Epithelial cell of esophagus (primary cell): ENCODE measurements at places on chromosomes 1 and 21.

DNA sequence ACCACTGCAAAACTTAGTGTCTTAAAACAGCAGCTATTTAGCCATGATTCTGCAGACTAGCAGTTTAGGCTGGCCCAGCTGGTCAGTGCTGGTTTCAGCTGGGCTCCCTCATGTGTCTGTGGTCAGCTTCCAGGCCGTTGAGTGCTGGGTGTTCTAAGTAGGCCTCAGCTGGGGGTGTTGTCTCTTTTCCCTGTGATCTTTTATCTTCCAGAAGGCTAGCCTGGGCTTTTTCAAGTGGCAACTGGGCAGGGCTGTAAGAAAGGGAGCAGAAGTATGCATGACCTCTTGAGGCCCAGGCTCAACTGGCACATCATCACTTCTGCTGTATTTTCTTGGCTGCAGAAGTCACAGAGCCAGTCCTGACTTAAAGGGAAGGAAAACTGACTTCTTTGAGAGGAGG, 136.1 kb downstream of the KIF26B start:
- DNase-seq, result no peak

DNA sequence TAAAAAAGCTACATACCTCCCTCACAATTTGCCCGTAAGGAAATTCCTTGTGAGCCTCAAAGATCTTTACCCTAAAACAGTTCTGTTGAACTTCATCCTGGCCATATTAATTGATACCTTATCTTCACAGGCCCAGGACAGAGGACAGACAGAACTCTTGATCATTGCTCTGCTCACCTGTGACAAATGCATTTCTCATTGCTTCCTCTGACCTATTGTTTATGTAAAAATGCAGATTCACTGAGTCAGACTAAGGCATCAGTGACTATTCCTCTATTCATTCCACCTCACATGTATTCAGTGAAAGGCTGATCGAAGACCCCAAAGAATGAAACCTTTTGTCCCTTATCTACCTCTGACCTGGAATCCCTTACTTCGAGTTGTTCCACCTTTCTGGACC, 61.0 kb downstream of the BACH1 start:
- DNase-seq, result peak; percentile 61

GRCh38 chr1:162943622-162944021, 82.6 kb upstream of the CCDC190 start:
- DNase-seq, result no peak

GRCh38 chr1:209755926-209756614, at the start of gene TRAF3IP3:
TRAF3IP3 (plus strand) TSS chr1:209756053; CDS start chr1:209760040, 3,987 bp downstream.
- no peak for DNase-seq

DNA sequence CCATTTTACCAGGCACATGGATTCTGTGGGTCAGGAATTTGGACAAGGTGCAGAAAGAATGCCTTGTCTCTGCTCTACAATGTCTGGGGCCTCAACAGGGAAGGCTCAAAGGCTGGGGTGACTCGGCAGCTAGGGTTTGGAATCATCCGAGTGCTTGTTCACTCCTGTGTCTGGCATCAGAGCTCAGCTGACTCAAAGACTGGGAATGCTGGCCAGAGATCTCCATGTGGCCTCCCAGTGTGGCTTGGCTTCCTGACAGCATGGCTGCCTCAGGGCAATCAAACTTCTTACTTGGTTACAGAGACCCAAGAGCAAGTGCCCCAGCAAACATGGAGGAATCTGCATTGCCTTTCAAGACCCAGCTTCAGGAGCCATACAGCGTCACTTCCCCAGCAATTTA, 110.5 kb downstream of the TOMM20 start:
- peak; percentile 99 for DNase-seq

DNA sequence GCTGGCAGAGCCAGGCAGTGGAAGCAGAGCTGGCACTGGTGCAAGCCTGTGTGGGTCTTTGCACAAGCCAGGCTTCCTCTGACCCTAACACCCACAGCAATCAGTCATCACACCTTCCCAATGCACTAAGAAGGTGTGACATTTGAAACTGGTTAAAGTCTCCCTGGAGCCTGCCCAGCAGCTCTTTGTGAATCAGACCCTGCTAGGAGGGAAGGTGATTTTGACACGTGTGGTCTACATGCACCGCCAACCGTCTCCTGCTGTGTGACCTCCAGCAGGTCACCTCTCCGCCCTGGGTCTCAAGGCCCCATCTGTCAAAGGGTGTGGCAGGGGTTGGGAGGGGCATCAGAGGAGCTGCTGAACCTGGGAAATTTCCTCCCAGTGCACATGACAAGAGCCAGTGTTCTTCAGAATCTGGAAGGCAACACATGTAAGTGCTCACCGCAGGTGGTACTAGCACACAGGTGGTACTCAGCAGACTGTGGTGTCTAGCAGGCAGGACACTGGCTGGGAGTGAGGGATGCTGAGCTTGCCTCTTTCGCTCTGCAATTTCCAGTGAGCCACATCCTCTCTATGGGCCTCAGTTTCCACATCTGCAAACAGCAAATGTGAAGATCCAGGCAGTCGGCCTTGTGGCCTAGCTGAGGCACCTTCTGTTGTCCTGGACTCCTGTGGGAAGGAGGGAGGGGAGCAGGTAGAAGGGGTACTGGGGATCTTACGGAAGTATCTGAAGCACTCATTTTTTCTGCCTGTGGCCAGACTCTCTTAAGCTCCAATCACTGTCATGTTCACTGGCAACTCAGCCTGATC, 123.2 kb downstream of the DMRTB1 start:
- DNase-seq, result no peak

DNA sequence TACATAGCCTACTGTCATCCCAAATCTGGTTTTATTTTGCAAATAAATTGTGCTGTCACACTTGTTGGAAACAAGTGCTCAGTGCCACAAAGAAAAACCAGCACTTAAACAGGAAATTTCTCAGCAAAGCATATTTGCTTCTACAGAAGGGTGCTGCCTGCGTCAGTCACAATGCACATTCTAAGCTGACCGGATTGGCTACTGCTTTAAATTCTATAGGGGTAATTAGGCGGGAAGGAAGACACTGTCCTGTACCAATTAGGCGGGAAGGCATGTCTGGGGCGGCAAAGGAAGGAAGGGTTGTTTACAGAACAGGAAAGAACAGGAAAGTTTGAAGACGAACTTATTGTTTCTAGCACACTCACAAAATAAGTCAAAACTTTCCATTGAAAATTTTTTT, 2.8 kb downstream of the IFI16 start:
- DNase-seq, result peak; percentile 37

DNA sequence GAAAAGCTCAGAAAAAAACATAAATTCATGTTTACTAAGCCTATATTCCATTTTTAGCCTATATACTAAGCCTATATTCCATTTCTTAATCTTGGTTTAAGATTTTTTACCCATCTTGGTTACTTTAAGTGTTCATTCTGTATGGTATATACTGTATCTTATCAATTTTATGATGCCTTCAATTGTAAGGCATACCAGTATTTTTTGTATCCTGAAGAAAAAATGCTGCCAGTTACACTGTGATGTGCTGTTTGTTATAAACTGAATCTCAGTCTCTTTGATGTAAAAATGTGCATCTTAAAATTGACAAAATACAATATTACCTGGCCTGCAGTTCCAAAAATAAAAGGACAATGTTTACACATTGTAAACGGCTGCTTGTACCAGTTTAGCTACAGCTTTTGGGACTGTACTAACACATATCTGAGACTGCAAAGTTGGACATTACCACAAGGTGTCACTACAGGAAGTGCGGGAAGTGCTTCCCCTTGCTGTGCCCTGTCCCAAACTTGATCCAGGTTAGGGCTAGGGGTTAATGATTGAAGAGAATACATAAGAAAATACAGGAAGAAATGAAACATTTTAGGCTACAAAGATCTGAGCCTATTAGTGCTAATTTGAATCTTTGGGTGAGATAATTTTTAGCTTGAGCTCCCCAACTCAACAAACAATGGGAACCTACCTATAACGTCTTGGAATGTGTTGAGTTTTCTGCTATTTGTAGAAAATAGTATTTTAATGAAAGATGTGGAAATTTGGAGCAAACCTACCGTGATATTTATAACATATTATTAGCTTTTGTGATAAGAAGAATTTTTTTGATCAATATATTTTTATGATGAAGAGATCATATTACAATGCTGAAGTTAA, 108.9 kb downstream of the LBR start:
- DNase-seq, result peak; percentile 63

DNA sequence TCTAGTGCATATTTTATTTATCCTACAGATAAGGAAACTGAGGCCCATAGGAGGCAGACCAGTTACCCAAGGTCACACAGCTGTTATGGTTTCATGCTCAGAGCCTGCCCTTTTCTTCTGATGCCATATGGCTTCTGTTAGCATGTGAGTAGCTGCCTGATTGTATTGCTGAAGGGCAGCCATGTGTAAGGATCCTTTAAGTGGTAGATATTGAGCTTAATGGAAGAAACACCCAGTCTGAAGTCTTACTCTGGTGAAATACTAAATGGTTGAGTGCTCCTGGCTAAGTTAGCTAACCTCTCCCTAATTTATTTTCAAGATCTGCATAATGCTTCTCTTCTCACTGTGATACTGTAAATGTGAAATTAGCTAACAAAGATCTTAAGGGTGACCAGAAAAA, 30.9 kb downstream of the ADAMTS5 start:
- no peak for DNase-seq

- DNase-seq, result peak; percentile 98
Observed at GRCh38 chr1:28437924-28438699, 67.7 kb upstream of the RCC1 start.

DNA sequence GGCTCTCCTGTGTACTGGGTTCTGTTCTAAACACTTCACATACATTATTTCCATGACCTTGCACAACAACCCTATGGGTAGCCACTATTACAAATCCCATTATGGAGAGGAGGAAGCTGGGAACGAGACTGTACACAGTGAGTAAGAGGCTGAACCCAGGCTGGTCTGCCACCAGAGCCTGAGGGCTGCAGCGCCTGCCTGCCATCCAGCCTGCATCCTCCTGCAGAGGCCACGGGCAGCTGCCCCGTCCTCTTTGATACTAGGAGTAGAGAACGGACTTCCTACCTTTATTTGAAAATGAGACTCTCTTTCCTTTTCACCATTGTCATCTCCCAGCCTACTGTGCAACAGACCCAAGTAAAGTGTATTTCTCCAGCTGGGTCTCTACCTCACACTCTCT, 370.0 kb downstream of the HHAT start:
- DNase-seq, result no peak

- DNase-seq, result peak; percentile 58
Observed at GRCh38 chr1:234676103-234676594, 66.2 kb upstream of the IRF2BP2 start.

GRCh38 chr21:20698585-20698984, 299.6 kb upstream of the NCAM2 start:
- DNase-seq, result no peak

DNA sequence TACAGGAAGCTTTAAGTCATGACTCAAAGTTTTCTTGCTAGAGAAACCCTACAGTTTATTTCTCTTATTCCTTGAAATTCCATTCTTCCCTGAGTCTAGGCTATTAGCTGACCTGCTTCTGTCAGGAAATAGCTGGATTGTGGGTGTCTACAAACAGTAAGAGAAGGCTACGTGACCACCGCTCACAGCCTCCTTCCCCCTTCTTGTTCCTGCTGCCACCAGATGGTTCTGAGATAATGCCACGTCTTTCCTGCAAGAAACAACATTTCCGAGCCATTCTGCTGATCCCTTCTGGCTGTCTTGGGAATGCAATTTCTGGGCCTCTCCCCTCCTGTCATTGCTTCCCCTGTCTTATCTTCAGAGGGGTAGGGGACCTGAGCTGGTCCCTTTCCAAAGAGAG, 128.9 kb upstream of the SGIP1 start:
- DNase-seq, result no peak

- peak; percentile 40 for DNase-seq
Observed at GRCh38 chr1:176119549-176119948, 87.5 kb downstream of the COP1 start.

DNA sequence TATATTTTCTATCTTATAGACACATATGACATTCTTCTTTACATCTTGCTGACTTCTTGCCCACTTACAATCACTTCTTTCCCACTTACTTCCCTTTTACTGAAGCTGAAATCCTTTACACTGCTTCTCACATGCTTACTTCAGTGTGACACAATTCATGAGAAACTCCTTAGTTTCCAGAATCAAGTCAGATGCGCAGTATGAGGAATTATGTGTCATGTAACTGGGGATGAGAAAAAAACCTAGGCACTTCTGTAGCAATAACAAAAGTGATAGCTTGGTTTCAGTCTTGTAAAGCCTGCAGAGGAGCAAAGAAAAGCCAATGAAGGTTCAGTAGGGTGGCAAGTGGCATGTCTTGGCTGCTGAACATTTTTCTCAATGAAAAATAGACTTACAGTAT, 566.2 kb upstream of the RGS18 start:
- no peak for DNase-seq

GRCh38 chr1:213761845-213762407, 225.8 kb upstream of the PROX1 start:
- no peak for DNase-seq

GRCh38 chr1:239392271-239392670, 5.9 kb downstream of the CHRM3 start:
- DNase-seq, result no peak

GRCh38 chr1:209105701-209106100, 477.8 kb upstream of the CAMK1G start:
- DNase-seq, result no peak

GRCh38 chr1:11488966-11489625, 10.1 kb downstream of the DISP3 start:
- DNase-seq, result no peak

DNA sequence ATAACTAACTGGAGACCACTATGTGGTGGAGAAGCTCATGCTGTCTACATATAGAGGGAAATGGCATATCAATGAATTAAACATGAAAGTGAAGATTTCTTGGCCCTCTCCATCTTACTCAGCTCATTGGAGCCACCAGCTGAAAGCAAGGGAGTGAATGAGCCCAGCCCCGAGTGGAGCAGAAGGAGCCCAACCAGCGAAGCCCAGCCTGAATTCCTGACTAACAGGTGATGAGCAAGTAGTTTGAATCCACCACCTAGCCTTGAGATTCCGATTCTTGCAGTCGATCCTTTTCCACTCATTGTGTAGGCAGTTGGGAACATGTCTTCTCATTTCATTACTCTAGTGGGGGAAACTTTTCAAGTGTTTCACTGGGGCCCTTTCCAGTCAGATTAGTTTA, 18.6 kb upstream of the ST6GALNAC3 start:
- no peak for DNase-seq
